ENCODE measurements at places on chromosomes 2 and 18. TPM values are rescaled to one million over a fixed set of nuclear protein-coding genes. Genes with fewer than 3 reads are reported as not detected.

DNA sequence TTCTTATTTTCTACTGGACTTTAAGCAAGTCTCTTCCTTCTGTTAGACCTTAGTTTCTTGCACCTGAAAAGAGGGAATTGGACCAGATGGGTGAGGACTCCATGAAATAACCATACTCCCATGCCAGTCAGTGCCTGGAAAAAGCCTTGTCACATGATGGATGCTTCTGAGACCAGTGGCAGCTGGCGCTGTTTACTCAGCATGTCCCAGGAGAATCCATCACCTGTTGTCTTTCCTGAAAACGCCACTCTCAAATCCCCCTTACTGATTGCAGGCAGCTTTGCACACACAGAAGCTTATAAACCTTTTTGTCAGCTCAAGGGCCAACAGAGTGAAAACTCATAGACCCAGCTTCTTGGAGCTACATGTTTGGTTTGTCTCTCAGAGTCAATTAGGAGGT, 117.6 kb downstream of the POLE4 start:
- DNase-seq, result no peak

GRCh38 chr2:191933307-191934105, 86.6 kb upstream of the CAVIN2 start:
- no peak for DNase-seq

DNA sequence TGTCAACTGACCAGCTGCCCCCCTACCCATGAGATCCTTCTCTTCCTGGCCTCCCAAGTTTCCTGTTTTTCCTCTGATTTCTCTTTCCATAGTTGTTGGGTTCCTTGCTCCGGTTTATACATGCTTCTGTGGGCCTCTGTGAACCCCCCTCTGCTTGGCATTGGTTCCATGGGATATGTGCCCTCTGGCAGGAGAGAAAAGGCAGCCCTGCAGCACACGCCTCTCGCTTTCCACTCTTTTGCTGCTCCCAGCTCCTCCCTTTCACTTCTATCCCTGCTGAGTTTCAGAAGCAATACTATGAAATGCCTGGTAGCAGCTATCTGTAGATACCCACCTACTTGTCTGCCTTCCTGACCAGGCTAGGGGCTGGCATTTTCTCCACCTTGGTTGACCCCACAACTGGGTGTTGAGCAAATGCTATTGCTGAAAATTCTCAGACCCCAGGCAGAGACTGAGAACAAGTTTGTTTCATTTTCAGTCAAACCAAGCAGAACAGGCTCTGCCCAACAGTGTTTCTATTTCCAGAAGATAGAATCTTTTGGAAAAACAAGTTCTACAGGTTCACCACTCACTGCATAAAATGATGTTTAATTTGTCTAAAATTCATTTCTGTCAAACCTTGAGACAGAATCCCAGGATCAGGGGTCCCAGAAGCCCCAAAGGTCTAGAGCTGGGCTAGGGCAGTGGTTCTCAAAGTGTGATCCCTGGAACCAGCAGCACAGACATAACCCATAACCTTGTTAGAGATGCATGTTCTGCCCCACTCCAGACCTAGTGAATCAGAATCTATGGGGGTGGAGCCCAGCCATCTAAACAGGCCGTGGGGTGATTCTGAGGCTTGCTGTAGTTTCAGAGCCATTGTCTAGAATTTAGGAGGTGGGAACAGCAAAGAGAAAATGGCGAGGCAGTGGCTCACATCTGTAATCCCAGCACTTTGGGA, 13.4 kb downstream of the CAPG start:
- DNase-seq, result no peak

- DNase-seq, result no peak
Observed at GRCh38 chr18:26813043-26813442, 52.5 kb downstream of the AQP4 start.

DNA sequence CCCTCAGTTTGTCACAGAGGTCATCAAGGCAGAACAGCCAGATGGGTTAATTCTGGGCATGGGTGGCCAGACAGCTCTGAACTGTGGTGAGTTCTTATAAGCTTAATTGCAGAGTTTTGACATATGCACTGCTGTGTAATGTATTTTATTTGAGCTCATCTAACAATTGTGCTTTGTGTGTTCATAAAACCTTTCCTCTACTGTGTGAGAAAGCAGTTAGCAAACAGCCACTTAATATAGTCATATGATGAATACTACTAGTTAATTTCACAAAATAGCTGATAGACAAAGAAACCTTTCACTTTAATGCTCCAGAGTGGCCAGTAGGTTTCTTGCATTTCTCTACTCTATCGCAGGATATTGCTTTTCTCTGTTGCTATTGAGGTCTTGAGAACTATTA, 43.1 kb downstream of the CPS1 start:
- DNase-seq, result no peak

- no peak for DNase-seq
Observed at GRCh38 chr18:54531402-54532065, 59.5 kb upstream of the DYNAP start.

DNA sequence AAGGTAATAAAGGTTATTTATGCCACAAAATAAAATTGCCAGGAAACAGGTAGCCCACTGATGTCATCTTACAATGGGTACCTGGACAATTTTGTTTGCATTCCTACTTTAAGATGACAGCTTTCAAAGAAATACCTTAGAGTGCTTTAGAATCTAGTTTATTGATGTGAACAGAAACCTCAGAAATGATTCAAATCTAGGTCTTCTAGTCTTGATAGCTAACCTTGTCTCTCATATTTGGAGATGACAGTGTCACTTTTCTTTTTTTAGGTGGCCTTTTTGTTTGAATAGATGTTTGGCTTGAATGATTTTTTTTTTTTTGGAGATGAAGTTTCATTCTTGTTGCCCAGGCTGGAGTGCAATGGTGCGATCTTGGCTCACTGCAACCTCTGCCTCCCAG, 69.1 kb downstream of the PIK3C3 start:
- DNase-seq, result no peak

DNA sequence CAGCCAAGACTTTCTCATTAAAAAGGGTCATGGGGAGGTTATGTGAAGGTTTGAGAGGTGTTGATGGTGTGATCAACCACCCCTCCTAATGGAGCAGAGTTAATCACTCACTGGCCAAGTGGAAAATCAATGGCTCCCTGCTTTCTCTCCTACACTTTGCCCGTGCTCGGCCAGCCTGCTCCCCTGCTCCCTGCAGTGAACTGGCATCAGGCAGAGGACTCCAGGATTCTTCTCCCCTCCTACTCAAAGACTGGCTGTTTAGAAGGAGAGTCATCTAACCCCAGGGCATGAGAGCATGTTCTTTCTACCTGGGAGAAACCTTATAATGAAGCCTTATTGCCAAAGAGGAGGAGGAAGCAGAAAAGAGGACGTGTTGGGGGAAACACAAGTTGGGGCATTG, 74.9 kb downstream of the SGPP2 start:
- DNase-seq, result no peak

DNA sequence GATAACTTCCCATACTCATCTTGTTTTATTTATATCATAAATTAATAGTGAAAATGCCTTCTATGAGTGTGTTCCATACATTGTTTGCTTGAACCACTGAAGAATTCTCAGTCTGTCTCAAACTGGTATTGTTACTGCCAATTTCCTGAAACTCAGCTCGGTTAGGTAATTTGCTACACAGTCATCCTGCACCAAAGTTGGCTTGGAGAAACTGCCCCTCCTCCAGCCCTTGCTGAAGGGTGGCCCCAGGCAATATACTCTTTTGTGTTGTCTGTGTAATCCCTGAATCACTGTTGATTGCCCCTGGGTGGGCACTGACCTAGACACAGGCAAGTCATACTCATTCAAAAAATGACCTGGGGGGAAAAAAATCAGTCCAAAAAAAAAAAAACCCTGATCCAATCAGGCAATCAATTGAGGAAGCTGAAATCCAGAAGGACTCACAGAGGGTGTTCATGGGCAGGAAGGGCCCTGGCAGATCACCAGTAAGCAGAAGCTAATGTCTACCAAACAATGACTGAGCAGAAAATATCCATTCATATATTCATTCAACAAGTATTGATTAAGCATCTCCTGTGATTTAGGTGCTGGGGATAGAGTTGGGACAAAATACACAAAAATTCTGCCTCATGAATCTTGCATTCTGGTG, 3.8 kb upstream of the SESTD1 start:
- DNase-seq, result no peak

DNA sequence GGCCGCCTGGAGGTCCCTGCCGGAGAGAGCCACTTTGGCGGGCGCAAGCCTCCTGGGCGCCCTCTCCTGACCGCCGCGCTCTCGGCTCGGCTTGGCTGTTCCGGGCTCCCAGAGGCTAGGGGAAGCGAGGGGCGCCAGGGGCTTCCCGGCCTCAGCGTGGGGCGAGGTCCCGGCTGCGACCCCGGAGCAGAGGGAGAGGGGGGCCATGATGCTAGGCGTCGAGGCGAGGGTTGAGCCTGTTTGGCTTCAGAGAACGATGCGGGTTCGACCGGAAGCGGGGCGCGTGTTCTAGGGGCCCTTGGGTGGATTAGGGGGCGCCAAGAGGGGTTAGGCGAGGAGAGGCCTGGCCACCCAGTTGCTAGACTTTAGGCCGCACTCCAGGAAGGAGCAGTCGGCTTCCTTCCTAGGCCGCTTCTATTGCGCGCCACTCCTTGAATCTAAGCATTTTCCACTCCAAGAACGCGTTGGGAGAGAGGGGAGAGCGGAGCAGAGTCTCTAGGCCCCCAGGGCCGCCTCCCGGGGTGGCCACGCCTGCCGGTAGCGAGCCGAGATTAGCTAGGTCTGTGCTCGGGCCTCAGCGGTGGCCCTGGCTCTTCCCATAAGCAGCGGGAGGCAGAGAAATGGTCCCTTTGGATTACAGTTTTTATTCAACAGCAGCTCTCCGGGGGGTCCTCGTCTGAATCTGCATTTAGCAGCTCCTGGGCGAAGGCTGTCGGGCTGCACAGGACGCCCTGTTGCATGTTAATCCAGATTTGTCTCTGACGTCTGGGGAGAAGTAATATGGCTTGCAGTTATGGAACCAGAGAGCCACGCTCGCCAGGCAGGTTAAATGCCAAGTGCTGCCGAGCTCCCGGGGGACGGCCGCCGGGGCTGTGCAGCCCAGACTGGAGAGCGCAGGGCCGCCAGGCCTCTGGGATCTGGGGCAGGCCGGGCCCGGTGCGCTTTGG, 11.3 kb downstream of the MEIS1 start:
- DNase-seq, result no peak

- DNase-seq, result no peak
Observed at GRCh38 chr2:130327703-130328527, 14.8 kb upstream of the IMP4 start.

- no peak for DNase-seq
Observed at GRCh38 chr18:11989966-11990380, 8.7 kb downstream of the IMPA2 start.

GRCh38 chr2:53188851-53189510, 578.6 kb upstream of the CHAC2 start:
- DNase-seq, result no peak

DNA sequence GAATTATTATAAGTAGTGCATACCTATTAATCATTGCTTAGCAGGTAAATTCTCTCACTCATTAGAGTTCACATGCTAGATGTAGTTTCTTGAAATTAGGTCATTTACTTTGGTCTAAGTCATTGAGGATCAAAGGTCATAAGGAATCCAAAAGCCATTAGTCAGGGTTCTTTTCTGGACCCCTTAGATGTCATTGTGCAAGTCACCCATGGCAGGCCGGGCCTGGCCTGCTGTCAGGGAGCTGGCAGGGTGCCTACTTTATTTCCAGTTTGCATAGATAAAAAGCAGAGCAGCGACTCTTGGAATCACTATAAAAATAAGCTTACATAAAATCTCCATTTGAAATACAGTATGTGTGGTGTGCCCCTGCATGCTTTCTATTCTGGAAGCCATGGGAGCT, 91.3 kb downstream of the MEIS1 start:
- no peak for DNase-seq

DNA sequence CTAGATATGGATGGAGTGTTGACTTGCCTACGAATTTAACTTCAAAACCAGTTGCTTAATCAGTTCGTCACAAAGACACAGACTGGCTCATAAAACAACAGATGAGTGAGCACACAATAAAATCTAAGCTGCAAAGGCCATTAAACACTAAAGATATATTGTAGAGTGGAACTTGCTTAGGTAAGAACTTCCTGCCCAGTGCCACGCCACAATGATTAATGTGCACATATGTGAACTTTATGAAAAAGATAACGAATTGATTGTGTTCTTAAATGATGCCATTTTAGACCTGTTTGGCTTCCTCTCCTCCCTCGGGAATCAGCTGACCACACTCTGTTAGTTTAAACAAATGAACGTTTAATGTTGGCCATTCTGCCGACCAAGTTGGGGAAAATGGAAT, 2031.3 kb upstream of the CELF4 start:
- DNase-seq, result no peak

GRCh38 chr2:72276356-72276755, 128.7 kb upstream of the CYP26B1 start:
- DNase-seq, result no peak

- no peak for DNase-seq
Observed at GRCh38 chr2:122635686-122636085, 880.2 kb downstream of the TSN start.

The NPPC gene
- 1.6 TPM for total RNA-seq

The HOXD13 gene
- total RNA-seq, result not detected

The ZC3H8 gene
- total RNA-seq, result 37.4 TPM

The HPCAL1 gene
- 59.6 TPM for total RNA-seq

The CFC1B gene
- not detected for total RNA-seq

The EPB41L3 gene
- total RNA-seq, result 1.7 TPM

The CACNB4 gene
- total RNA-seq, result 0.83 TPM

The SPATA3 gene
- not detected for total RNA-seq
